Sciatic nerve (tissue), 2 donors: ENCODE measurements at places on chromosomes 11 and 22.
A peak's percentile ranks its signal among the peaks of the same experiment; 100 is the strongest.

DNA sequence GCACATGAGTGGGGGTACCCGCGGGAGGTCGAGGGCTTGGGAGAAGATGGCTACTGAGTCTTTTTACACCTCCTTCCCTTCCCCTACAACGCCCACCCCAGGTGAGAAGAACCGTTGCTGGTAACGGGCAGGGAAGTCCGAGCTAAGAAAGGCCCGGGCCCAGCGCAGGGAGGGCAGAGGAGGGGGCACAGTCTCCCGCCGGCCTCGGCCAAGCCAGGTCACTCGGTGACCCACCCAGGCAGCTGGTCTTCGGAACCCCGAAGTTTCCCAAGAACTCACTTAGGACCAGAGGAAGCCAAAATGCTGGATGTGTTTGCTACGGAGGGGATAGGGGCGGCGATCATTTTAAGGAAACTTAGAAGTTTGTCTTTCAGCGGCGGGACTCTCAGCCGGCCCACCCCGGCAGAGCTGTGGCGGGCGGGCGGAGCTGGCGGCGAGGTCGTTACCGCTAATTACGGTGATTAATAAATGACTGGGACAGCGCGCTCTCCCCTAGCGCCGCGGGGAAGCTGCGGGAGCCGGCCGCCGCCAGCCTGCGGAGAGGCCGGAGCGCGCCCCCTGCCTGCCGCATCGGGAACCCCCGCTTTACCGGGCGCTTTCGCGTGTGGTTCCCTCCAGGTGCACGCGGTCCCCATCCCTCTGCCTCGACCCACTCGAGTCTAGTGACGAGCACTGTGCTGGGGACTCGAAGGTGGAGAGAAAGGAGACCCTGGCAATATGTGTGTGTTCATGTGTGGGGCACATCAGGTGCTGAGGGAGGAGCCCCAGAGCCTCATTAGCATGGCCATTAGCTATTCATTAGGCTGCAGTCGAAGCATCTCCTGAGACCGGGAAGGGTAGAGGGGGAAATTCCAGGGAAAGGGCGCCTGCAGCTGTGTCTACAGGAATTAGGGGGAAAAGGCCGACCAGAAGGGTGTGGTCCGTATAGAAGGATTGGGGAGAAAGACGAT is 945 bp downstream of the ROBO3 start:
- no peak for DNase-seq

- no peak for DNase-seq
Measured at GRCh38 chr11:43908191-43908590, 27.6 kb downstream of the ALKBH3 start.

DNA sequence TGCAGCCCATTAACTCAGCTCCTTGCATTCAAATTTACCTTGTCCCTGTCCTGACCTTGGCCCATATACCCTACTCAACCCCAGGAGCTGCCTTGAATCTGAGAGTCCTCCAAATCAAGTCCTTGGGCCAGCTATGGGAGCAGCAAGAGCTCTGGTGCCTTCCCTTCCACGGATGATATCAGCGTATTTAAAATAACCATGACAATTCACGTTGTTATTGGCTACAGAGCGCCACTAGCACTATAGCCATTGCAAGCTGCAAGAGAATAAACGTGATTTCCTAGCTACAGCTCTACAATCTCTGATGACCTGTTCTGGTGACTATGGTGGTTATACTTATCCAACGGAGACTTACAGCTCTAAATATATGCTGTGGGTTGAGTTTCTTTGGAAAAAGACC is 357.8 kb downstream of the LARGE1 start:
- DNase-seq = no peak

DNA sequence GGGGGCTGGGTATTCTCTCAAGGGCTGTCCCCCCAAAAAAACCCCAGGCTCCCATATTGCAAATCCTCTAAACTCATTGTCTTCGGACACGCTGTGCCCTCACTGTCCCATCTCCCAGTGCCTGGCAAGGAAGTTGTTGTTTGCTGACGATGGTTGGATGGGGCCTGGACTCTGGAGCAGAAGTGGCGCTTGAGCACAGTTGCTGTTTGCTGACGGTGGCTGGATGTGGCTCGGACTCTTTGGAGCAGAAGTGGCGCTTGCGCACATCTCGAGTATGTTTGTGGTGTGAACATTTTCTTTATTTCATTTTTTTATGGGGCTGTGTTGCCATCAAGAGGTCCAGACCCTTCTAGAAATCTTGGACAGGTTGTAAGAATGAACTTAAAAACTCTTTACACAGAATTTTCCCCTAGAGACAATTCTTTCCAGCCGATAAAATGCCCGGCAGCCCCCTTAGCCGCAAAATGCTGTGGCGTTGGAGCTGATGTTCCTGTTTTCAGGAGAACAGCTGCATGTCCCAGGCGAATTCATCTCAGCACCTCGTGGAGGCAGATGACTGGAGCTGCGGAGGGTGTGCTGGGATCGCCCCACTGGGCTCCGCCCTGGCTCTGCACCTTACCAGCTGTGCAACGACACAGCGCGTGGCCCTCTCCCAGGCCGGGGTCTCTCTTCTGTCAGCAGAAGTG is 1167.4 kb downstream of the BRD1 start:
- DNase-seq = no peak

DNA sequence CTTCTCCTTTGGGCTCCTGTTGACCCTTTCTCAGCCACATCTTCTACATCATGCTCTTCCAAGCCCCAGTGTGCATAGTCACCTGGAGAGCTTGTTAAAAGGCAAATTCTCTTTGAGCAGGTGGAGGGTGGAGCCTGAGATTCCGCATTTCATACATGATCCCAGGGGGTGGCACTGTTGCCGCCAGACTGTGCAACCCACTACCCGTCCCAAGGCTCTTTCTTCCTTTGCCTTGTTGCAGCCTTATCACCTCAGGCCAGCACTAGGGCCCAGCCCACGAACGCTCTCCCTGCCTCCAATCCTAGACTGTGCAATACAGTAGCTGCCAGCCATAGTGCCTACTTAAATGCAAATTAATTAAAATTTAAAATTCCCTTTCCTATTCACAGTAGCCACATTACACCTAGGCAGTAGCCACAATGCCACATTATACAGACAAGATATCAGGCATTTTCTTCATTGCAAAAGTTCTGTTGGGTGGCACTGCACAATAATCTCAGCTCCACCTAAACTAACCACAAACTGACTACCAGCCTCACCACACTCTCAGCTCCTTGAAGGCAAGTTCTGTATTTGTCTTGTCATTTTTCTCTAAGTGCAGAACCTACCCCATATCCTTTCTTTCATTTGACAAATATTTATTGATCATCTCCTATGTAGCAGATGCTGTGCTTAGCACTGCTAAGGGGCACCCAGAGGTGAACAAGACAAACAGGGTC is 4.6 kb upstream of the KCNJ5 start:
- no peak for DNase-seq

- no peak for DNase-seq
Measured at GRCh38 chr11:61531044-61531443, 22.5 kb downstream of the LRRC10B start.

DNA sequence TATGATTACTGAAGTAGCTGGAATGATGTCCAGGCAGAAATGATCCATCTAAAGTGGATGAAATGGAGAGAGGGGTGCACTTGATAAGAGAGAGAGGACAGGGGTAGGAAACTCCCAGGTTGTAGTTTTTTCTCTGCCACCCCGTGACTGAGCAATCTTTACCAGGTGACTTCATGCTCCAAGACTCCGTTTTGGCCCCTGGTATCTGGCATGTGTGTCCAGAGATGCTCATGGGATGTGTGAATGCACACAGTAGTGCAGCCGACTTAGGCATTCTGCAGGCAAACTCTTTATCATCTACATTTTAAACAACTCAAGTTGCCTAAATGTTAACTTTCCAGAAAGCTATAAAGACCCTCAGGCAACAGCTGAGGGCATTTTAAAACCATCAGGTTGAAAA is 189.3 kb upstream of the SEZ6L start:
- DNase-seq = no peak

DNA sequence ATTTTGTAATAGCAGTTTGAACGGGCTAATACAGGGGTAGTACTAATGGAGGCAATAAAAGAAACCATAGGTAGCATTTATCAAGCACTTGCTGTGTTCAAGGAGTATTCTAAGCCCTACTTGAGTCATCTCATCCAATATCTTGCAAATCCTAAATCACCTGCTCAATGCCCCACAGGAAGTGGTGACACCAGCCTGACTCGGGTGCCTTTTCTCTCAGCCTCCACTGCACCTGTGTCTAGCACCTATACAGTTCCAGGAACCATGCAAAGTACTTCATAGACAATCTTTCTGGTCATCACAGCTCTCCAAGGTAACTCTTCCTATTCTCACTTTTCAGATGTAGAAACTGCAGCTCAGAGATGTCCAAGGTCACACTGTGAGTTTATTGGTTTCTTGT is 98.0 kb downstream of the PRR5L start:
- DNase-seq = no peak

DNA sequence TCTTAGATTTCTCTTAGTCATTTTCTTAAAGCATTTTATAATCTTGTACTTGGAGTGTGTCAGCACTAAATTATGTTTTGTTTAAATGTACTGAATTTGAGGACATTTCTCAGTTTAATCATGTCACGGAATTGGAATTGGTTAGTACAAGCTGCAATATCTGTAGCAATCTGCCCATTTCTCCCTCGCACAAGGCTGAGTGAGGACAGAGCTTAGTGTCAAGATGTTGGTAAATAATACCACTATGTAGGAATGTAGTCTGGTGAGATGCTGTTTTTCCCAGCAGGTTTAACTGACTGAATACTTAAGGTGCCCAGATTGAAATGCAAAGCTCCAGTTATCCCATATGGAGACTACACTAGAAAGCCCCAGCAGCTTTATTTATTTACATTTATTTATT is 30.6 kb downstream of the SREBF2 start:
- DNase-seq = no peak

- DNase-seq = no peak
Measured at GRCh38 chr11:44681698-44682097, 45.1 kb upstream of the TSPAN18 start.

- DNase-seq = no peak
Measured at GRCh38 chr22:39240831-39241793, 3.7 kb downstream of the PDGFB start.

GRCh38 chr11:103515283-103515682 is 406.1 kb downstream of the DYNC2H1 start:
- no peak for DNase-seq

- no peak for DNase-seq
Measured at GRCh38 chr22:47267513-47268282, 505.2 kb downstream of the TBC1D22A start.

DNA sequence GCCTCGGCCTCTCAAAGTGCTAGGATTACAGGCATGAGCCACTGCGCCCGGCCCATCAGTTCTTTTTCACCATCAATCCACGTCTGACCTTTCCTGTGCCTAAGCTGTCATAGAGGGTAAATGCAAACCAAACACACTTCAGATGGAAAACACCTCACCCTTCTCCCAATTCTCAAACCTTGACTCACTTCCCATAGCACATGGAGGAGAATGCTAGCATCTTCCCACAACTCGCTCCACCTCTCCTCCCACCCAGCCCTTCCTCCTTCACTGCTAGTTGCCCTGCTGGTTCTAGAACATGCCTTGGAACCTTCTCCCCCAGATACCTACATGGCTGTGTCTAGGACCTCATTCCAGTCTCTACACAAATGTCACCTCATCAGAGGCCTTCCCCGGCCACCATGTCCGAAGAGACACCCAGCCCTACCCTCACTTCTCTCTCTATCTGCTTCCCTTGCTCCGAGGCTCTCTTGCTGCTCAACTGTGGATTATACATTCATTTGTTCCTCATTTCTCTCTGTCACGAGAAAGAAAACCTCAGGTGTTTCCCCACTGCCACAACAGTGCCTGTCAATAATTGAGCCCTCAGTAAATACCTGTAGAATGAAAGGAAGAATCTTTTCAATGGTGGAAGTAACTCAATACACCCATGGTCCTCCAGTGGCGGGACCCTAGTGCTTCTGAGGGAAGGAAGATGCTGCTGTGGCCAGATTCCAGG is 21.3 kb upstream of the NCF4 start:
- no peak for DNase-seq

- DNase-seq = no peak
Measured at GRCh38 chr11:126419801-126420697, 64.6 kb downstream of the ST3GAL4 start.

GRCh38 chr11:87878373-87878825 is 296.8 kb downstream of the RAB38 start:
- DNase-seq = no peak

GRCh38 chr11:115906171-115906570 is 402.0 kb upstream of the CADM1 start:
- DNase-seq = no peak

GRCh38 chr22:27514601-27515523 is 286.7 kb downstream of the MN1 start:
- DNase-seq = peak; percentile 74

- DNase-seq = no peak
Measured at GRCh38 chr22:48342016-48342415, 1485.7 kb downstream of the BRD1 start.

DNA sequence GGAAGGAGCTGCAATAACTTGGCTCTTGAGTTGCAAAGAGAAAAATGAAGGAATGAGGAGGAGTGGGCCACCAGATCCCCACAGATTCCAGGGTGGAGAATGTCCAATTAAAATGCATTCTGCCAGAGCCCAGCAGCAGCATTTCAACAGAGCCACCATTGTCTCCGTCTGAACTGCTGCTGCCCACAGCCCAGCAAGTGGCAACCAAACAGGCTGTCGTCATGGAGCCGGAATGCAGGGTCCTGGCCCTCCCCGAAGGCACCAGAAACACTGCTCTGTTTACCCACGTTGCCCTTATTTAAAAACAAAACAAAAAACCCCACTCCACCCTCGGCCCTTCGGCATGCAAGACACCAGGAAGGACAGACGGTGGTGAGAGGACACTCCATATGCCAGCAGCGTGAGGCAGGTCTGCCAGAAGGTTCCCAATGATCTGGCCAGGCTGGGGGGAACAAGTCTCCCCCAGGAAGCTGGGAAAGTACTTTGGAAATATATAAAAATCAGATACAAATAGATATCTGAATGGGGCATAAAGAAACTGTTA is 32.5 kb downstream of the PLEKHA7 start:
- peak; percentile 78 for DNase-seq

DNA sequence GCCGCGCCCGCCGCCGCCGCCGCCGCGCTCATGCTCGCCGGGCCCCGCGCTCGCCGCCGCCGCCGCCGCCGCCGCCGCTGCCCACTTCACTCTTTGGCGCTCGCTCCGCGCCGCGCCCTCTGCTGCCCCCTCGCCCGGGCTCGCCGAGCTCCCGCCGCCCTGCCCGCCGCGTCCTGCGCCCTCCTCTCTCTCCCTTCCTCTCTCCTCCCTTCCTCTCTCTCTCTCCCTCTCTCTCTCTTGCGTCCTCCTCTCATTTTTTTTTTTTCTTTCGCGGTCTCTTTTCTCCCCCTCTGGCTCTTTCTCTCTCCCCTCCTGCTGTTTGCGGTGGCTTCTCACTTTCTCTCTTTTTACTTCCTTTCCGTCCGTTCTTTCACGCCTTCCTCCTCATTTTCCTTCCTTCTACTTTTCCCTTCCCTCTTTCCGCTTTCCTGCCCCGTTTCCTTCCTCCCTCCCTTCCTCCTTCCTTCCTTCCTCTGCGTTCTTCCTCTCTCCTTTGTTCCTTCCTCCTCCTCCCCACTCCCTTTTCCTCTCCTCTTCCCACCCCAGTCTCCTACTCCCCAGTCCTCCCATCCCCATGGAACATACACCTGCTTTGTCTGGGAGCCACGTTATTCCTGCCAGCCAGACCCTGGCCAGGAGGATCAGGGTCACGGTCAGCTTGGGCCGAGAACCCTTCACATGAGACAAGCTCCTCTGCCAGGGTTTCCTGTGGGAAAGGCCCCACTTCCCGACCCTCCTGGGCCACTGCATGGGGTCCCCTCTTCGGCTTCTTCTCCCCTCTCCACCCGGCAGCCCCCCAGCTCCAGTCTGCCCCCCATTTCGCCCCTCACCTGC is 19.3 kb upstream of the SHISAL1 start:
- no peak for DNase-seq

- no peak for DNase-seq
Measured at GRCh38 chr22:28951969-28952521, 68.7 kb downstream of the ZNRF3 start.

- no peak for DNase-seq
Measured at GRCh38 chr11:9089636-9090035, 1.8 kb downstream of the SCUBE2 start.
